Right cardiac atrium (tissue), 5 donors: ENCODE measurements at places on chromosomes 11 and 22. TPM values are rescaled to one million over a fixed set of nuclear protein-coding genes. Genes with fewer than 3 reads are reported as not detected.

Gene RBMXL2
- not detected for polyA plus RNA-seq

Gene TRIM29
- polyA plus RNA-seq = 0.16 TPM

Gene CECR2
- polyA plus RNA-seq = 3.4 TPM

Gene PKNOX2
- 8.1 TPM for polyA plus RNA-seq

Gene DRAP1
- polyA plus RNA-seq = 130 TPM

Gene F2
- polyA plus RNA-seq = not detected

Gene RFPL1
- not detected for polyA plus RNA-seq

Gene CABP2
- not detected for polyA plus RNA-seq

Gene MPZL3
- 0.77 TPM for polyA plus RNA-seq

Gene TRIM44
- 8.7 TPM for polyA plus RNA-seq

Gene L3MBTL2
- 9.6 TPM for polyA plus RNA-seq

Gene SEZ6L
- polyA plus RNA-seq = 0.11 TPM

Gene RPL3
- polyA plus RNA-seq = 1,325 TPM

Gene CCDC73
- not detected for polyA plus RNA-seq

Gene TBCEL
- 6.2 TPM for polyA plus RNA-seq

Gene SLC22A25
- polyA plus RNA-seq = not detected

Gene PLEKHA7
- 16.2 TPM for polyA plus RNA-seq

Gene BRD1
- polyA plus RNA-seq = 16.3 TPM

Gene UBQLN3
- 0.05 TPM for polyA plus RNA-seq

Gene CRY2
- 34.3 TPM for polyA plus RNA-seq

Gene SHISA8
- polyA plus RNA-seq = 0.95 TPM

Gene CSF2RB
- 0.75 TPM for polyA plus RNA-seq

Gene SCO2
- not detected for polyA plus RNA-seq

Gene WNT7B
- not detected for polyA plus RNA-seq

Gene RAB3IL1
- 9.7 TPM for polyA plus RNA-seq

Gene EFCAB6
- 0.70 TPM for polyA plus RNA-seq

Gene OR4C5
- polyA plus RNA-seq = not detected

Gene TMPRSS4
- not detected for polyA plus RNA-seq

Gene IGSF9B
- polyA plus RNA-seq = 27.8 TPM

Gene GCAT
- polyA plus RNA-seq = 19.5 TPM

Gene LSP1
- 11.7 TPM for polyA plus RNA-seq

Gene MS4A10
- polyA plus RNA-seq = not detected

Gene MS4A12
- not detected for polyA plus RNA-seq

Gene SLC37A2
- polyA plus RNA-seq = 0.97 TPM

Gene SCGB1D2
- polyA plus RNA-seq = 1.2 TPM

Gene LMNTD2
- 0.50 TPM for polyA plus RNA-seq

Gene OR6T1
- not detected for polyA plus RNA-seq

Gene APOL2
- polyA plus RNA-seq = 29.1 TPM

Gene MB
- polyA plus RNA-seq = 14,884 TPM

Gene BCO2
- 70.8 TPM for polyA plus RNA-seq

Gene ROM1
- polyA plus RNA-seq = 7.9 TPM

Gene OR51E2
- polyA plus RNA-seq = 0.05 TPM

Gene MAP6
- polyA plus RNA-seq = 3.8 TPM

Gene YPEL1
- polyA plus RNA-seq = 4.1 TPM
